HCT116 (cell line): ENCODE measurements at places on chromosomes 4 and X.

DNA sequence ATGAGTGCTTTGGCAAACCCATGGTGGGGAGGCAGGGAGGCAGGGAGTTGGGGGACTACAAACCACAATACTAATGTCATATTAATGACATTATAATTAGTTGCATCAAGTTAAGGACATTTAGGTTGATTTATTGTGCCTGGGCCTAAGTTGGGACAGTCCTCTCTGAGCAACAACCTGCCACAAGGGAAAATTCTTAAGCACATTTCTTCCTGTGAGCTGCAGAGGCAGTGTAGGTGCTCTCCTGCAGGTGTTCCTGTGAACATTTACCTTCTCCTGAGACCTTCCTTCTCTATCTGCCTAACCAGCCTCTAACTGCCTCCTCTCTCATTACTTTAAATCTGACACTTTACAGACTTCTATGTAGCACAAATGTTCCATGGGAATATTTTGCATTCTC, 1830.0 kb upstream of the AGA start:
- no peak for DNase-seq

DNA sequence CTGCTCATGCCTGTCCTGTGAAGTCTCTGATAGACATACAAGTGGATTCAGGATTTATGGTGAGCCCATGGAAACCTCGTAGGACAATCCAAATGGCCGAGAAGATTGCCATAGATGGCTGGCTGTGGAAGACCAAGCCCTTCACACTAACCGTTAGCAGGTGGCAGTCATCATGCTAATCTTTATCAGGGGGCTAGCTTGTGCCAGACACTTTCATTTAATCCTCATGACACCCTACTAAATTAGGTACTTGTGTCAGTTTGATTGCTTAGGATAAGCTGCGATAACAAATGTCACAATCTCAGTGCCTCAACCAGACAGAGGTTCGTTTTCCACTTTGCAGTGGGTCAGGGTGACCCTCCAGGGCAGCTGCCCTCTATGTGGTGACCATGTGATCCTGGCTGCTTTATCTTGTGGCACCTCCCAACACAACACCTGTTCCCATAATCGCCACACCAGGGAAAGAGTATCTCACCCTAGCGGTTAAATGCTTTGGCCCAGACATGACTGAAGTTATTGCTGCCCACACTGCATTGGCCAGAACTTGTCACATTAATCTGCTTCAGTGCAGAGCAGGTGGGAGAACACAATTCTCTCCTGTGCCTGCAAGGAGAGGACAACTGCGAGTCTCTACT, 60.8 kb downstream of the REPS2 start:
- DNase-seq = no peak

DNA sequence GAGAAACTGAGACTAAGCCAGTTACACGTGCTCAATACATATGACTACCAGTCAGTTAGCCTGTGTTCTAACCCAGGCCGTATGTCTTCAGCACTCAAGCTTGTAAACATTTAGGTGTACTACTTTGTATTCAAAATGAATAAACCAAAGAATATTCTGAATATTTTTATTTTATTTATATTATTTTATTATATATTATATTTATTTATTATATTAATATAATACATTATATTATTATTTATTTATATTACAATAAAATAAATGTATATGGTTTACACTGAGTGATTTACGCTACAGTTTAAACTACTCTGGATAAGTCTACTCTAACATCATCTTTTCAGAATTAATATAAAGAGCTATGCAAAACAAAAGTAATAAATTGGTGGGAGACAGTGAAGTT, 691.5 kb downstream of the CENPC start:
- DNase-seq = no peak

DNA sequence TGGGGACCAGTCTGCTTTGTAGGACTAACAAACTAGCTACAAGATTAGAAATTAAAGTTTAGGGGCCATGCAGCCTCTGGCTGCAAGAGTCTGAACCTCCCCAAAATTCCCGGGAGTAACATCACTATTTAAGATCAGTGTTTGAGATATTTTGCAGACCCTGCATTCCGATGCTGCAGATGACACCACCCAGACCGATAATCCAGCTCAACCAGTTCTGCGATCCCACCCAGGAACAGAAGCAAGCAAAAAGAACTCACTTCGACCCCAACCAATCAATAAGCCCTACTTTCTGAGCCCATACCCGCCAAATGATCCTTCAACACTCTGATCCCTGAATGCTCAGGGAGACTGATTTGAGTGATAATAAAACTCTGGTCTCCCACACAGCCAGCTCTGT, 877.8 kb downstream of the FAT4 start:
- no peak for DNase-seq
